Activated CD4-positive, alpha-beta memory T cell treated with anti-CD3 and anti-CD28 coated beads, Interleukin-2, amount 10 ng/mL, durations not matched to agents 7 days and 5 days (primary cell): ENCODE measurements at places on chromosomes 3 and 15. TPM values are rescaled to one million over a fixed set of nuclear protein-coding genes. Genes with fewer than 3 reads are reported as not detected.

NRG4 gene
- total RNA-seq = not detected

CFAP92 gene
- not detected for total RNA-seq

AGTR1 gene
- not detected for total RNA-seq

SPESP1 gene
- total RNA-seq = 1.1 TPM
